ENCODE measurements at places on chromosomes 3 and 15. TPM values are rescaled to one million over a fixed set of nuclear protein-coding genes. Genes with fewer than 3 reads are reported as not detected.

PRR20G gene
- not detected for total RNA-seq

MCTP2 gene
- 8.6 TPM for total RNA-seq

PTPN23 gene
- 25.0 TPM for total RNA-seq

CASR gene
- 0.05 TPM for total RNA-seq

ATP8B4 gene
- 9.3 TPM for total RNA-seq

MFN1 gene
- total RNA-seq: 70.6 TPM
